ENCODE measurements at places on chromosomes 5 and 9. TPM values are rescaled to one million over a fixed set of nuclear protein-coding genes. Genes with fewer than 3 reads are reported as not detected.

Gene PCDHAC2
- not detected for total RNA-seq

Gene C5orf52
- total RNA-seq: not detected

Gene F2RL1
- 125 TPM for total RNA-seq

Gene DNAH5
- 1.7 TPM for total RNA-seq

Gene MARCOL
- not detected for total RNA-seq

Gene FCN1
- total RNA-seq: not detected

Gene COL27A1
- 3.2 TPM for total RNA-seq

Gene RFESD
- 1.3 TPM for total RNA-seq

Gene GPR151
- not detected for total RNA-seq

Gene ITGA1
- total RNA-seq: 53.8 TPM

Gene DMRT3
- total RNA-seq: not detected

Gene PCDHA10
- total RNA-seq: not detected

Gene PCDHGA5
- total RNA-seq: 1.3 TPM

Gene FOXD4L5
- total RNA-seq: not detected

Gene LECT2
- not detected for total RNA-seq

Gene TLR4
- 0.64 TPM for total RNA-seq

Gene HTR4
- total RNA-seq: not detected

Gene AHRR
- 47.7 TPM for total RNA-seq

Gene PRLR
- 0.16 TPM for total RNA-seq

Gene SOWAHA
- total RNA-seq: 0.16 TPM

Data from epithelial cell of alveolus of lung (primary cell).